Fibroblast of the aortic adventitia (primary cell): ENCODE measurements at places on chromosomes 13 and 19. TPM values are rescaled to one million over a fixed set of nuclear protein-coding genes. Genes with fewer than 3 reads are reported as not detected.

Gene ZNF208
- total RNA-seq: 0.09 and 1.5 TPM in 2 replicates

Gene ARRDC2
- total RNA-seq: 4.2 and 8.0 TPM in 2 replicates

Gene SLC27A5
- 5.2 and 5.5 TPM in 2 replicates for total RNA-seq

Gene BEST2
- total RNA-seq: not detected in 2 replicates

Gene ZNF98
- not detected in 2 replicates for total RNA-seq

Gene ATXN8OS
- total RNA-seq: not detected in 2 replicates

Gene SLC8A2
- not detected in 2 replicates for total RNA-seq

Gene ZNF90
- total RNA-seq: 1.2 and 1.4 TPM in 2 replicates

Gene ZIC2
- not detected in 2 replicates for total RNA-seq

Gene SLC1A5
- 84.1 and 158 TPM in 2 replicates for total RNA-seq

Gene TNFSF9
- total RNA-seq: 1.7 and 2.6 TPM in 2 replicates

Gene GPR12
- 0.41 TPM in 1 of 2 replicates, not detected in the other for total RNA-seq

Gene ZC3H4
- total RNA-seq: 20.4 and 24.0 TPM in 2 replicates

Gene ZNF181
- total RNA-seq: 19.4 and 55.4 TPM in 2 replicates

Gene SLITRK5
- total RNA-seq: under 0.01 and 0.09 TPM in 2 replicates

Gene C19orf73
- total RNA-seq: 0.41 and 0.54 TPM in 2 replicates

Gene B3GNT3
- total RNA-seq: not detected in 2 replicates

Gene GCDH
- total RNA-seq: 20.5 and 24.4 TPM in 2 replicates

Gene PGLYRP2
- total RNA-seq: not detected in 2 replicates

Gene C5AR1
- total RNA-seq: 0.09 TPM in 1 of 2 replicates, not detected in the other

Gene CGB7
- total RNA-seq: 0.09 TPM in 1 of 2 replicates, not detected in the other

Gene ATF5
- 81.5 and 106 TPM in 2 replicates for total RNA-seq

Gene SIAH3
- not detected in 2 replicates for total RNA-seq

Gene ATP4B
- not detected in 2 replicates for total RNA-seq

Gene TMEM238
- total RNA-seq: not detected in 2 replicates

Gene NLRP5
- total RNA-seq: not detected in 2 replicates

Gene WDR87
- not detected in 2 replicates for total RNA-seq

Gene RYR1
- under 0.01 TPM in 1 of 2 replicates, not detected in the other for total RNA-seq

Gene DCT
- under 0.01 and 1.1 TPM in 2 replicates for total RNA-seq

Gene SIRT2
- total RNA-seq: 44.9 and 53.8 TPM in 2 replicates

Gene PNMA8B
- 1.6 and 6.3 TPM in 2 replicates for total RNA-seq

Gene SOHLH2
- total RNA-seq: 1.6 and 1.7 TPM in 2 replicates

Gene CRX
- total RNA-seq: not detected in 2 replicates

Gene SIPA1L3
- total RNA-seq: 12.3 and 28.9 TPM in 2 replicates

Gene CALR3
- total RNA-seq: not detected in 2 replicates

Gene ZSCAN1
- not detected in 2 replicates for total RNA-seq
